ENCODE measurements at places on chromosomes 7 and 10. TPM values are rescaled to one million over a fixed set of nuclear protein-coding genes. Genes with fewer than 3 reads are reported as not detected.

The PPP1R17 gene
- polyA plus RNA-seq: not detected

GRCh38 chr10:59107147-59107546 is 69.3 kb upstream of the PHYHIPL start:
- no peak for DNase-seq

DNA sequence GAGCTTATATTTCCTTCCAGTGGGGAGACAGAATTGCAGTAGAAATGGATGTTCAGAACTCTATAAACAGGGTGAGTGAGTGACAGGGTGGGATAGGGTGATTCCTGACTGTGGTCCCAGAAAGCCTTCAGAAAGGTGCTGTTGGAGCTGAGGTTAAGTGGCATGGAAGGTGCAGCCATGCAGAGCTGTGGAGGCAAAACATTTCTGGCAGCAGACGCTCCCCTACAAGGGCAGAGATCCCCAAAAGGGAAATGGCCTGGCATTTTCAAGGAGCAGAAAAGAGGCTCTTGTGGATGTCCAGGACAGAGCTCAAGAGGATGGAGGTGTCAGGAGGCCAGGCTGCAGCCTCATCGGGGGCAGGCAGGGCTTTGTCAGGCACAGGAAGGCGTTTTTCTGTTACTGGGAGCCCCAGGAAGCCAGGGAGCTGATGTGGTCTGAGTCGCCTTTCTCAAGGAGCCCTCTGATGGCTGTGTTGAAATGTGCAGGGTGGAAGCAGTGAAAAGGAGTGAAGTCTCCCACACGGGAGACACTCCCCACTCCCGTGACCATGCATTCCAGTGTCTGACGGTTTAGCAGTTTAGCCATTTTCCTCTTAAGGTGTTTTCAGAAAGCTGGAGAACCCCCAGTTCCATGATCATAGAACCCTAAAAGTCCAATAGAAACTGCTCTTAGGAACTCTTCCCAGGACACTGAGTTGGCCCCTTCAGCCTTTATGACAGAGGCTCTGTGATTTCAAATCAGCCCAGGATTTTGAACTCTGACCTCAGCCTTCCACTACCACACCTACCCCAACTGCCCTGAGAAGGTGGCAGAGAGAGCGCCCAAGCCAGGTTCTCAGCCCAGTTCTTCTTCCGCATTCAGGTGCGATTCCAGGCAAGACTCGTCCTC is 96.2 kb downstream of the C10orf105 start:
- DNase-seq: no peak

- DNase-seq: no peak
Observed at GRCh38 chr10:86654411-86655172, at the start of gene OPN4. OPN4 (plus strand) TSS chr10:86654547; CDS start chr10:86654784, 237 bp downstream.

DNA sequence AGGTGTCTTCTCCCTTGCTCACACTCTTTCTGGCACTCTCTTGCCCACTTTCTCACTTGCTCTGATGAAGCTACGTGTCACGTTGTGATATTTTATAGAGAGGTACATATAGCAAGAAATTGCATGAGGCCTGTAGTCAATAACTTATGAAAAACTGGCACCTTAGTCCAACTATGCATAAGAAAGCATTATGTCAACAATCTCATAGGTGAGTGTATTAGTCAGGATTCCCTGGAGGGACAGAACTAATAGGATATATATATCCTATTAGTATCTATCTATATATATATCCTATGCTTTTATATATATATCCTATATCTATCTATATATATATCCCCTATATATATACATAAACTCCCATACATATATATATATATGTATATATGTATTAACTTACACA is 18.8 kb upstream of the MDFIC start:
- no peak for DNase-seq

DNA sequence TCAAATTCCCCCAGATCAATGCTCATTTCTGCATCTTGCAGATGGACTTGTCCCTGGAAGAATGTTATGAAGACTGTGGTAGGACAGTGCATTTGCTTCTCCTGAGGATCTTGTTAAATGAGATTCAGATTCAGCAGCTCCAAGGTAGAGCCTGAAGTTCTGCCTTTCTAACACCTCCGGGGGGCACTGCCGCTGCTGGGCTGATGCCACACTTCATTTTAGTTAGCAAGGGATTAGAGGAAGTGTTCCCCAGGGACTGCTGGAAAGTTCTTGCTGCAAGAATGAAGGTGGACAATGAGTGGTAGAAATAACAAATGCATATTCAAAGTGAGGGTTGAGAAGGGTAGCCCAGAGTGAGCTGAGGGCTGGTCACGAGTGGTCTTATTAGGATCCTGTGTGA is 434.3 kb upstream of the AKR1E2 start:
- no peak for DNase-seq

The ELOVL3 gene
- 3.2 TPM for polyA plus RNA-seq

GRCh38 chr10:62961951-62962523 is 145.9 kb upstream of the EGR2 start:
- DNase-seq: no peak

GRCh38 chr10:84258034-84258695 is 13.3 kb downstream of the RGR start:
- no peak for DNase-seq

- no peak for DNase-seq
Observed at GRCh38 chr10:29199339-29199738, 89.5 kb upstream of the LYZL1 start.

DNA sequence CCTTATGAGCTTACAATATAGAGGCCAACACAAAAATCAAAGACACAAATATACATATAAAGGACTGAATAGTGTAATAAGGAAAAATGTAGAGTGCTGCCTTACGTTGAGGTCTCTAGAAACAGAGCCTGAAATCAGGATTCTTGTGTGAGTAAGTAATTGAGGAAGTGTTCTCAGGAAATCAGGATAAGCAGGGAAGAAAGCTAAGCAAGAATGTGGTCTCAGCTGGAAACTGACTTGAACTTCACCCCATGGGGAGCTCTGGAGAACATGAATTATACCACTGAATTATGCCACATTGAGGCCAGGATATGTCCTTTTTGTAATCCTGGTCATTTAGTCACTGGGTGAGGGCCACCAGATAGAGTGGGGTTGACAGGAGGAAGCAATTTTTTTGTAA is 191.9 kb downstream of the ETV1 start:
- no peak for DNase-seq

DNA sequence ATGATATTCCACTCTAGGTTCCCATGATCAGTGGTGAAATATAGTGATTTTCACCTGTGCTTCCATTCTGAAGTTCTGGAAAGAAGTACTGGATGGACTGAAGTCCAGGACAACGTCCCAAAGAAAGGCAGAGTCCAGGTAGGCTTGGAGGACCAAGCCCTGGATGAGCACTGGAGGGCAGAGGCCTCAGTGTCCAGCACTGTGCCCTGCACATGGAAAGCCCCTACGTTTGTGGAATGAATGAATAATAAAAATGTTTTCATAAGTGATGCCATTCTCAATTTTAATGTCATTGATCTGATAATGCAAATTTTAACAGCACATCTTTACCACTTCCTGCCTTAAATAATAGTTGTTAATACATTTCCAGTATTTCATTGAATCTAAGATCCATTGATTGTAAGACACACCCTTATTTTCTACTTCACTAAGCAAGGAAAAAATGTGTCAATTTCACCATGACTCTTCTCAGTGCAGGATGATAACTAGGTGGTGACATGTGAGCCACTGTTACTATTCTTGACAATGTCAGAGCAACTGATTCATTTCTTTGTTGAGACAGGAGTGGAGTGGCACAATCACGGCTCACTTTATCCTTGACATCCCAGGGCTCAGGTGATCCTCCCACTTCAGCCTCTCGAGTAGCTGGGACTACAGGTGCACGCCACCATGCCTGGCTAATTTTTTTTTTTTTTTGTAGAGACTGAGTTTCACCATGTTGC is 35.2 kb downstream of the ZNF783 start:
- no peak for DNase-seq

- DNase-seq: no peak
Observed at GRCh38 chr7:93442478-93443224, 131.9 kb downstream of the CALCR start.

DNA sequence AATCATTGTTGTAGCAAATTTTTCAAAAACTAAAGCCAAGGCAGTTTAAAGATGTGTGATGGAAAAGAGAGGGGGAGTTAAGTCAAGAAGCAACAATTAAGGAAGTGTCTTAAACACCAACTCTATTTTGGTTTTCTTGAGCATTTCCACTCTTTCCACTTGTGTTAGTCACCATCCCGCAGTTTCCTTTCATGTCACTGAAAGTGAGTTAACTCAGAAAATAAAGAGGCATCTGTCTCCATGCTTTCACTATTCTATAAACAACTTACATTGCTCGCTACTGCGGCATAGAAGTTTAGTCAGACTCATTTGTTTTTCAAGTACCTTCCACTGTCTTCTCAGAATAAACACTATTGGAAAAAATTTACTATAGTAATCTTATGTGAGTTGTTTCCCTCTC is 284.9 kb upstream of the SEMA3D start:
- no peak for DNase-seq

The DGKI gene
- polyA plus RNA-seq: 1.4 TPM

The NPY4R2 gene
- not detected for polyA plus RNA-seq

DNA sequence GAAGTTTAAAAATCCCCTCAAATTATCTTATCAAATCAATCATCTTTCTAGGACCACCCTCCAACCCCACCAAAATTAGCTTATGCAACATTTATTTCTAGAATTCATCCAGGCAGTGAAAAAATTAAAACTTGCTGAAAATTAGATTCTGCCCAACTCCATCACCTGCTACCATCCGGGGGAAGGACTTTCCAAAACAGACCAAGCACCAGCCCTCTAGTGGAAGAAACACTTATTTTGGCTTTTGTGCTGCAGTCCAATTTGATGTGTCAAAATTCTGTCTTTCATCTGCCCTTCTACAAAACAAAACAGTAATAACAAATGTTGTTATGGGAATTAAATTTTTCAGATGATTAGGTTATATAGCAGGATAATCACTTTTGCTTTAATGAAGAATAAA is 35.1 kb downstream of the GCC1 start:
- no peak for DNase-seq

The TAC1 gene
- 0.60 TPM for polyA plus RNA-seq

The AEBP1 gene
- polyA plus RNA-seq: 60.0 TPM
